Osteoblast (primary cell): ENCODE measurements at places on chromosomes 6 and 20. TPM values are rescaled to one million over a fixed set of nuclear protein-coding genes. Genes with fewer than 3 reads are reported as not detected.

GRCh38 chr20:62216636-62217566, 3.2 kb downstream of the HRH3 start:
- DNase-seq, result peak; percentile 85
- H3K36me3 ChIP-seq, result no peaks in the 10 kb centered on the region
- no peak overlapping the region for H3K27ac ChIP-seq
- no peak overlapping the region for H3K4me3 ChIP-seq

- no peak overlapping the region for H3K27ac ChIP-seq
- H3K27me3 ChIP-seq, result no peaks in the 10 kb centered on the region
- DNase-seq, result no peak
- no peaks in the 10 kb centered on the region for H3K36me3 ChIP-seq
- no peak overlapping the region for H3K4me3 ChIP-seq
Observed at GRCh38 chr6:168277274-168277669, 42.3 kb downstream of the DACT2 start.

GRCh38 chr6:4632421-4632820, 143.8 kb upstream of the CDYL start:
- H3K27me3 ChIP-seq, result no peaks in the 10 kb centered on the region
- H3K4me3 ChIP-seq, result no peak overlapping the region
- no peak overlapping the region for H3K27ac ChIP-seq
- no peaks in the 10 kb centered on the region for H3K4me1 ChIP-seq
- DNase-seq, result peak; percentile 17
- H3K36me3 ChIP-seq, result no peaks in the 10 kb centered on the region

GRCh38 chr20:48098866-48099265, 313.6 kb upstream of the SULF2 start:
- H3K27ac ChIP-seq, result no peak overlapping the region
- no peak overlapping the region for H3K4me3 ChIP-seq
- no peak for DNase-seq
- H3K36me3 ChIP-seq, result no peaks in the 10 kb centered on the region

- no peak overlapping the region for H3K27ac ChIP-seq
- H3K4me1 ChIP-seq, result no peaks in the 10 kb centered on the region
- no peaks in the 10 kb centered on the region for H3K36me3 ChIP-seq
- no peak for DNase-seq
- H3K4me3 ChIP-seq, result no peak overlapping the region
Observed at GRCh38 chr20:51211191-51211590, 188.3 kb upstream of the KCNG1 start.

GRCh38 chr6:152343735-152344360, 293.3 kb downstream of the SYNE1 start:
- H3K4me3 ChIP-seq, result no peak overlapping the region
- H3K27me3 ChIP-seq, result no peaks in the 10 kb centered on the region
- H3K4me1 ChIP-seq, result no peaks in the 10 kb centered on the region
- no peak overlapping the region for H3K27ac ChIP-seq

- no peak overlapping the region for H3K4me3 ChIP-seq
- no peaks in the 10 kb centered on the region for H3K36me3 ChIP-seq
- H3K27ac ChIP-seq, result no peak overlapping the region
Observed at GRCh38 chr6:3769610-3770009, 18.1 kb upstream of the PXDC1 start.

DNA sequence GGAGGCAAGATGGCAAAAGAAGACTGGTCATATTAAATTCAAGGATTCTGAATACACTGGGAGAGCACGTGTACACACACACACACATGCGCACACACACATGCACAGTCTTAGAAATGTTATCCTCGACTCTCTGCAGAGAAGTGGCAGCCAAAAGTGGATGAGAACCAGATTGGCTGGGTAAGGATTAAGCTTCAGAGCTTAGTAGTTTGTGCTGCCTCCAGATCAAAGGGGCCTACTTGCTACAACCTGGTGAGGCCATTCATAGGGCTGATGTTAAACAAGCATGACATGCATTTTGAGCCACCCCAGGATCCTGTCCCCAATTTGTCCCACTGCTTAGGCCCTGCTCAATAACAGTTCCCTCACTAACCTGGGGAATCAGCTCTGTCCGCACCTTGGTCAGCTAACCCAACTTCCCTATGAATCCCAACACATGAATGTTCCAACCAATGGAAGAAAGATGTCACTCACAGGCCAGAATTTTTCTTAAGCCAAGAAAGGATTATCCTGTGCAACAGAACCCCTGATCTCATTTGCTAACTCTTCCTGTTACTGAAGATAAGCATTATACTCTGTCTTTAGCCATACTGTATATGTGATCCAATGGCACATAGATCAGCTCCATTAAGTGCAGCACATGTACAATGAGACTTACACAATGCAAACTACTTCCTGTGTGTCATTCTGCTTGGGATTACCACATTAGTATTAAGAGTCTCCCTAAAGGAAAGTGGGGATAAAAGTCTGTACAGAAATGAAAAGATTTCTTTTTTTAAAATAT, 31.0 kb downstream of the TOMM6 start:
- H3K27ac ChIP-seq, result no peak overlapping the region
- H3K36me3 ChIP-seq, result no peaks in the 10 kb centered on the region
- H3K4me1 ChIP-seq, result peaks cover under 1% of the 10 kb centered on the region
- no peaks in the 10 kb centered on the region for H3K27me3 ChIP-seq

GRCh38 chr6:33613146-33613794, 7.9 kb upstream of the ITPR3 start:
- peak; percentile 94 for DNase-seq
- H3K27me3 ChIP-seq, result no peaks in the 10 kb centered on the region
- peaks cover 44% of the 10 kb centered on the region for H3K4me1 ChIP-seq
- H3K4me3 ChIP-seq, result peak overlapping the region; percentile 30
- H3K36me3 ChIP-seq, result no peaks in the 10 kb centered on the region

- DNase-seq, result peak; percentile 85
- peak overlapping the region; percentile 61 for H3K27ac ChIP-seq
- H3K4me1 ChIP-seq, result peaks cover 11% of the 10 kb centered on the region
Observed at GRCh38 chr6:5997420-5997987, 9.2 kb downstream of the NRN1 start.

- no peak overlapping the region for H3K27ac ChIP-seq
- no peaks in the 10 kb centered on the region for H3K36me3 ChIP-seq
- no peaks in the 10 kb centered on the region for H3K27me3 ChIP-seq
- H3K4me3 ChIP-seq, result no peak overlapping the region
- H3K4me1 ChIP-seq, result no peaks in the 10 kb centered on the region
Observed at GRCh38 chr6:53335224-53335994, 13.3 kb downstream of the ELOVL5 start.

GRCh38 chr6:65771946-65772345, 64.9 kb upstream of the EYS start:
- H3K4me1 ChIP-seq, result no peaks in the 10 kb centered on the region
- no peak overlapping the region for H3K27ac ChIP-seq
- no peaks in the 10 kb centered on the region for H3K36me3 ChIP-seq
- no peaks in the 10 kb centered on the region for H3K27me3 ChIP-seq

- no peak overlapping the region for H3K27ac ChIP-seq
- no peak overlapping the region for H3K4me3 ChIP-seq
- no peaks in the 10 kb centered on the region for H3K4me1 ChIP-seq
- H3K27me3 ChIP-seq, result no peaks in the 10 kb centered on the region
Observed at GRCh38 chr6:162149786-162150185, 577.8 kb downstream of the PRKN start.

DNA sequence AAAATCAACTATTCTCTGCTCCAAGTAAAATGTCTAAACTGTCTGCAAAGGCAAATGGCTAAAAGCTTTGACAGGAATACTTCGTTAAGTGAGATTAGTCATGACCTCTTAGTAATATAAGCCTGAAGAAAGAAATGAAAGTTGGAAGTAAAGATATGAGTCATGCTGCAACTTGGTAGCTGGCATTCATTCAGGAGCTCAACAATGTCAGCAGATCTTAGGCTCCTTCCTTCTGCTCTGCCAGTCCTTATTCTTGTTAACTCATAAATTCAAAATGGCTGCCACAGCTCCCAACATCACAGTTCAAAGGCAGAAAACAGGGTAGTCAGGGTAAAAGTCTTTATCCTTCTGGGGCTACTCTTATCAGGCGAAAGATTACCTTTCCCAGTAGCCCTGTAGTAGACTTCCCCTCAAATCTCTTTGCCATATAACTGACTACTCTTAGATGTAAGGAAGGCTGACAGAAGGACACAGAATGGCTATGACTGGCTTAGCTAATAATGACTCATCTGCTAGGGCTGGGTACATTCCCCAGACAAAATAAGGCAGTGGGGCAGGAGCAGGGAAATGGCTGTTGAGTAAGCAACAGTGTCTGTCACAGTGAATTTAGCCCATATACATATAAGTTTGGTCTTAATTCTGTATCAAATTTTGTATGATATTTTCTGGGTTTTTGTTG, 24.4 kb upstream of the C6orf62 start:
- H3K27me3 ChIP-seq, result no peaks in the 10 kb centered on the region
- peak; percentile 89 for DNase-seq
- H3K4me1 ChIP-seq, result peaks cover 35% of the 10 kb centered on the region
- peak overlapping the region; percentile 57 for H3K4me3 ChIP-seq
- peak overlapping the region; percentile 99 for H3K27ac ChIP-seq

The WASF1 gene
- 18.6 and 18.8 TPM in 2 replicates for total RNA-seq

The PBOV1 gene
- total RNA-seq, result not detected in 2 replicates

The MICB gene
- 12.7 and 14.1 TPM in 2 replicates for total RNA-seq
